ENCODE measurements at places on chromosomes 3 and 15.

DNA sequence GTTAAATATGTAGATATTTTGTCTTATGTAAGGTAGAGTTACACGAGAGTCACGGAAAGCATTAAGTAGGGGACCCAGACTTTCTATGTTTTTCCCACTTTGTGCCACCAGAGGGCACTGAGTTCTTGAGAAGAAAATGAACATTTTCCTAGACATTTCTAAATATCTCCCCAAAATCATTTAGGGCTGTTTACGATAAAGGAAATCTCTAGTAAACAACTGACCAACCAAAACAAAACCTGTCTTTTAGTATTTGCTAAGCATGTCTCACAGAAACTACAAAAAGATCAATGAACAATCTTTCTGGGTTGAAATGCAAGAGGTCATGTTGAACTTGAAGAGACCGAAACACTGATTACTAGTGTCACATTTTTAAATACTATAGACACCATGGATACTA, 16.1 kb downstream of the POU1F1 start:
- DNase-seq, result no peak

GRCh38 chr3:54168451-54168850, 46.1 kb downstream of the CACNA2D3 start:
- DNase-seq, result no peak

DNA sequence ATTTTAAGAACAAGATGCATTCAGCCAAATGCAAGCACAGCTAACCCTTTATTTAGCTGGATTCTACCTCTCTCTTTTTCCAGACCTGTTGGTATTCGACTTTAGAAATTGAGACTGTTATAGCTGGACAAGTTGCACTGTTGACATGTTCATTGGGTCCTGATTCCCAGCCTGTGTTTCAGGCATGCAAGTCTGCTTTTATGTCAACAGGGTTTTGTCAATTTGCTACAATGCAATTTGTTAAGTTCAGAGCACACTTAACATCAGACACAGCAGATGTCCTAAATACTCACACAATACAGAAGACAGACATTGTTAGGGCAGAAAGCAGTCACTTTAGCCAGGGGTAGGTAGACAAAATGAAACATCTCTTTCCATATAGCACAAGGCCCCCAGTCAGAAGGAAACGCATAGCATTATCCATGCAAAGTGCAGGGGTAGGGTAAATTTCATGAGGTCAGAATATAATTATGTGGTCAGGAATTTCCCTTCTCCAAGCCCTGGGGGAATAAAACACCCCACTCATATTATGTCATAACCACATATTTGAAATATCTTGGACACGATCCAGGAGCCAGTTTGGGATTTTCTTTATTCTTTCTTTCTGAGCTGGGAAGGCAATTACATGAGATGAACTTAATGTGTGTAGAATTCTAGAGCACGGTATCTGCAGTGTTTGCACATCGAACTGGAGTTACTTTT, 504.1 kb downstream of the NTRK3 start:
- DNase-seq, result no peak

DNA sequence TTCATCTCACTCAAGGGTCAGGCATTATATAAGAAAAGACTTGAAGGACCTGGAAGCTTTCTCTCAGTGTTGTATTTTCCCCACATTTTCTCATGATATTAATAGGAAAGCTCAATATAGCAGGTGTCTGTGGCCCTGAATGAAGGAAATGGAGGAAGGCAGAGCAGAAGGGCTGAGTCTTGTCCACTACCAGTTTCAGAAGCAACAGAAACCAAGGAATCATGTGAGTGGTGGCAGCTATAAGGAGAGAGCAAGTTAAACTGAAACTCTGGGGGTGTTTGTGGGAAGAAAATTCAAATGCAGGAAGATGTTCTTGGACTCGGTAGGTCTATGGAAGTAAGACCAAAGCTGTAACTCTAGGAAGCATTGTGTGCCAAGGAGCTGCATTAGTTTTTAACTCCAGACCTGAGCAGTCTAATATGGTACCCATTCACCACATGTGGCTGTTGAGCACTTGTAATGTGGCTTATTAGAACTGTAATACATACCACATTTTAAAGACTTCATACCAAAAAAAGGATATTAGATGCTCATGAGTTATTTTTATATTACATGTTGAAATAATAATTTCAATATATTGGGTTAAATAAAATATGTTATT, 278.8 kb upstream of the GADL1 start:
- no peak for DNase-seq

GRCh38 chr3:122975163-122975923, 52.2 kb downstream of the SEMA5B start:
- DNase-seq, result no peak

DNA sequence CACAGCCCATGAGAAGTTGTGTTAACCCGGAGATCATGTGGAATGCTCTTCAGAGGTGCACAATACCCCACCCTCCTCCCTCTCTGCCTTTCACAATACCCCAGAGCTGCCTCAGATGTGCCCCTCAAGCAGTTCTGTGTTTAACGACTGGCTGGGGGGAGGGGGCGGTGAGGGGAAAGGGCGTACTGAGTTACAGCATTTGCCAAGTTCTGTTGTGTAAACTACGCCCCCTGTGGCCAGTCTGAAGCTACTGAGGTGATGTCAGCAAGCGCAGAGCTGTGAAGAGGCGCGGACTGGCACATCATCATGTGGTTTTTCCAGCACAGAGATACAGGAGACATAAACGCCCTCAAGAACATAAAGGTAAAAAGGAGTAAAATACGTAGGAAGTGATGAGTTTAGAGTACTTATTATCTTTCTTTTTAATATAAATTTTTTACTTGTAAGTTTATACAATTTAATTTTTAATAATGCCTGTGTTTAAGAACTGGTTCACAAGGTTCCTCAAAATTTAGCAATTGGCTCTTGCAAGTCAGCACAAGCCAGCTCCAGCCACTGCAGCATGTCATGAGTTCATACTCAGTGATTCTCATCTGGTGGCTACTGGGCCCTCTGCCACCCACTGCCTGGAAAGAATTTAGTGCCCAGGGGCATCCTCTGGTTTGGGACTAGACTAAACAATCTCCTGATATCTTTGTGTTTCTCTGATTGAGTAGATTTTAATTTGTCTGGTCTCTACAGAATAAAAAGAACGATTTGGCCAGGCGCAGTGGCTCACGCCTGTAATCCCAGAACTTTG, 1.7 kb downstream of the EPB42 start:
- DNase-seq, result no peak

- no peak for DNase-seq
These were observed 738.4 kb upstream of the ALCAM start for GRCh38 chr3:104628185-104628789.

DNA sequence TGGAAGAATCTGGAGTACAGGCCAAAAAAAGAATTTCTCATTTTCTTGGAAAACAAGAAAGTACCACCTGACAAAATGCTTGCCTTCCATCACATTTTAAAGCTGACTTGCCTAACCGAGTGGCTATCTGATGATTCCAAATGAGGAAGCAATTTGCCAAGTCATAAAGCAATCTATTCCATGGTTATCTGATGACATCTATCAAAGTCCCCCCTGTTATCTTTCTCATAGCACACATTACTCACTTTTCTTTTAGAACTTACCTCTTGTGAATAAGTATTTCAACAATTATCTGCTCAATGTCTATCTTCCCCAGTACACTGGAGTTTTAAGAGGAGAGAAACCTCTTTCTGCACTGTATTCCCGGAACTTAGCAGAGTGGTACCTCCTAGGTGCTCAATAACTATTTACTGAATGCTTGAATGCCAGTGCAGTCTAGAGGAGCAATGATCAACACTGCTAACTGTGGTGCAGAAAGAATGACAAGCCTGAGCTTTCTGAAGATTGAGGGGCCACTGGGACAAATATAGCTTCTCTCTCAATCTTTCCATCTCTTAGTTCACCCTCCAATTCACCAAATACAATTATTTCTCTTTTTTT, 186.3 kb upstream of the ATP11B start:
- no peak for DNase-seq

GRCh38 chr15:92869263-92869940, 30.7 kb upstream of the CHD2 start:
- DNase-seq, result no peak

GRCh38 chr3:150365132-150365604, 42.9 kb upstream of the TSC22D2 start:
- no peak for DNase-seq

DNA sequence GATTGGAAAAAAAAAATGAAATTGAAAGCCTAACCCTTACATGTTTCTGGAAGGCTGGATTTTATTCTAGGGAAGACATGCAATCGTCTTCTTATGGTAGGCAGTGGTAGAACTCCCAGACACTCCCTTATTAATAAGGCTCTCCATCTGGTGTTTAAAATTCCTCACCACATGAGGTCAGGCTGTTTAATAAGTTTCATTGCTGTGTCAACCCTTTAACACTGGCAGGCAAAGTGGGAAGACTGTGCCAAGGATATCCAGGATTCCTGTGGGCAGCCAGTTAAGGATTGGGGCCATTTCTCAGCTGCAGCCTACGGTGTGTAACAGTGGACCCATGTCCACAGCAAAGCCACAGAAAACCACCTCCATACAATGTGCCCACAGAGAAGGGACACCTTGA, 225.5 kb upstream of the CHRM5 start:
- DNase-seq, result no peak

GRCh38 chr3:172125963-172126457, 86.6 kb downstream of the FNDC3B start:
- DNase-seq, result no peak

GRCh38 chr3:100710261-100710968, 1.1 kb downstream of the TFG start:
- DNase-seq, result no peak

DNA sequence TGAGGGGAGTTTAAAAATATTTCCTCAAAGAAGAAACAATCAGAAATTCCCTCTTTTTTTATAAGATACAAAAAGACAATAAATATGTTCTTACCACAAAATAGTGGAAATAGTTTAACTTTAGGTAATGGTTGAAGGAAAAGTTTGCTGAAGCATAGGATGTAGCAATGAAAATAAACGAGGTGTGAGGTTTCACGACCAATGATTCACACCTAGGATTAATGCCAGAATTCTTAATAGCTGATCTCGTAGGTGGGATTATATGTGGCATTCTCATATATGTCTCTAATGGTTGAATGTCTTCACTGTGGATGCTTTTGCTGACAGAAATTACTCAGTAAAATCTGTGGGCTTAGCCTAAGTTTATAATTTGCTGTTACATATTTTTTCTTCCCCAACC, 467.7 kb downstream of the FGF12 start:
- DNase-seq, result no peak

DNA sequence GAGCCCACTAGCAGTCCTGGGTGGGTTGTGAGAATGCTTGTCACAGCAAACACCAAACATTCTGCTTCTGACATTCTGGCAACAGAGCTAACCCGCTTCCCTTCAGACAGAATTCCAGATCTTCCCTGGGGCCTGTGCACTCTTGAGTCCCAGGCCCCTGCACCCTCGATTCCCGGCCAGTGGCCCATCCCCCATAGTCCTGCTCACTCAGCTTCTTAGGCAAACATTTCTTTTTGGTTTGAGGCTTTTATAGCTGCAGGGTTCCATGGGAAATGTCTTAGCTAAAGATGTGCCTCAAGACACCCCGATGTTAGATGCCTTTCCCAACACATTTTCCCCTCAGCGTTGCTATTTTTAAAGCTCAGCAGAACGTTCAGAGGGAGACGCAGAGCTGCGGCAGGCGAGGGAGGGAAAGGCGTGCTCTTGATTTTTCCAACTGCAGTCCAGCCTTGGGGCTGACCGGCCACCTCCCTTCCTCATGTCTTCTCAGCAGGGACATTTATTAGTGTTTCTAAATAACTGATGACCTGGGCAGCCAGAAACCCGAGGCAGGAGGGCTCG, 35.2 kb downstream of the ABTB1 start:
- no peak for DNase-seq

DNA sequence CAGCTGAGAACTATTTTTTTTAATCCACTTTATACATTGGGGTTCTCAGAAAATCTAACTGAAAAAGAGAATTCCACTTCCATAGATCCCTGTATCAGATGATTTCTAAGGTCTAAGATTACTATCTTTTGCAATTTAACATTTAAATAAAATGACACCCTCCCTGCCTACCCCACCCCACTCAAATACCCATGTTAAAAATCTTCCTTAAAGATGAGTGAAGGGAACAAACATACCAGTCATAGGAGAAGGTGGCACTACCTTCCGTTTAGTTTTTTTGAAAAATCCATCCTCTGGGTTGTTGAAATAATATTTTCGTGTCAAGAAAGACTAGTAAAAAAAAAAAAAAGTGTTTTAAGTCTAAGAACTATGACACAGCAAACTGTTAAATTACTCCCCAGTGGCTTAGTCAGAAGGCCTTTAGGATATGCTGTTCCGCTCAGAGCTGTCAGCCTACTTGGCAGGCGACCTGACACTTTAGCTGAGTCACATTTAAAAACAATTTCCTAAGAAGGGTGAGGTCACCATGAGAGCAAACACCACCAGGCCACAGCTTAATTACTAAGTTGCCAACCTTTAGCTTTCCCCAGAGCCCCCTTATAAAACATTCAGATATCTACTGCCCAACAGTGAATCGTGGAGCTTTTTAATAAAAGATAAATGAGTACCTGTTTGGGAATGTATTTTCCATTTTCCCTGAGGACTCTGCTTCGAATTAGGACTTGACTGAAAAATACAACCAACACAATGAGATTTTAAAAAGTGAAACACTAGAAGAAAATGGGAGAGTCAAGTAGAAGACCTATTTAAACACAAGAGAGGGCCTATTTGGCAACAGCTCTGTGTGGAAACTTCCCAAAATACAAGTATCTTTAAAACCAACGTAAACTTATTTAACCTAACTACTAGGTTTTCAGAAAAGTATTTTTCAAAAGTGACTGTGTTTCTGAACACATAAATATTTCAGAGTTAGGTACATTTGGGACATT, 9.6 kb downstream of the EMC3 start:
- no peak for DNase-seq

- no peak for DNase-seq
These were observed 57.5 kb upstream of the LMCD1 start for GRCh38 chr3:8443829-8444791.

DNA sequence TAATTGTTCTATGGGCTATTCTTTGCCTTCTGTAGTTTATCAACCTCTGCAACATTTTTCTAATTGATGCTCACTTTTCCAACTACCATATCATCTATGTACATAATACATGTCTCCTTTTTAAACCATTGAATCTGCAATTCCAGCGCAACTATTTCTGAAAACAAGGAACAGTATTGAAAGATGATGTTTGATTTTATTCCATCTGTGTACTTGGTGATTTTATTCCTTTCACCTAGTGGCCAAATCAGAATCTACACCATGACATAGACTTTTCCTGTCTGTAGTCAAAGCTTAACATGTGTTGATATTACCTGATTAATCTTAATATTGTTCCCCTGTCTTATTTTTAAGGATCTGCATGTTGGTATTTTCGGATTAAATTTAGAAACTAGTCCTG, 13.0 kb downstream of the NKTR start:
- no peak for DNase-seq

DNA sequence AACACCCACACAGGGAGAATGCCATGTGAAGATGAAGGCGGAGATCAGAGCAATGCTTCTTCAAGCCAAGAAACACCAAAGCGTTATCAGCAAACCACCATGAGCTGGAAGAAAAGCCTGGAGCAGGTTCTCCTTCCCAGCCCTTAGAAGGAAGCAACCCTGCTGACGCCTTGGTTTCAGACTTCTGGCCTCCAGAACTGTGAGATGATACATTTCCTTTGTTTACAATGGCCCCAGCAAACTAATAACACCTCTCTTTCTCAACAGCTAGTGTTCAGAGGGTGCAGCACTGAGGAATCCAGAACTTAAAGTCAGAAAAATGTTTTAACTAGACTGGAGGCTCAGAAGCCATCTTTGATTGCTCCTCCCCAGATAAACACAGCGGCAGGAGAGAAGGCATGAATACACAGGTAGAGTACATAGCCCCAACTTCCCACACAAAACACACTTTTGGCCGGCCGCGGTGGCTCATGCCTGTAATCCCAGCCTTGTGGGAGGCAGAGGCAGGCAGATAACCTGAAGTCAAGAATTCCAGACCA, 132.4 kb upstream of the LPP start:
- DNase-seq, result no peak

Data from stimulated activated CD8-positive, alpha-beta memory T cell treated with anti-CD3 and anti-CD28 coated beads, Interleukin-4, amount 100 ng/mL, for 1 hour (primary cell).